ENCODE measurements at places on chromosomes 3 and 15.
A peak's percentile ranks its signal among the peaks of the same experiment; 100 is the strongest.

- no peak overlapping the region for H3K4me3 ChIP-seq
- peaks cover 2% of the 10 kb centered on the region for H3K4me1 ChIP-seq
- no peak overlapping the region for H3K27ac ChIP-seq
- H3K36me3 ChIP-seq = no peaks in the 10 kb centered on the region
- no peak for DNase-seq
Measured at GRCh38 chr15:69443032-69443611, 9.5 kb upstream of the RPLP1 start.

DNA sequence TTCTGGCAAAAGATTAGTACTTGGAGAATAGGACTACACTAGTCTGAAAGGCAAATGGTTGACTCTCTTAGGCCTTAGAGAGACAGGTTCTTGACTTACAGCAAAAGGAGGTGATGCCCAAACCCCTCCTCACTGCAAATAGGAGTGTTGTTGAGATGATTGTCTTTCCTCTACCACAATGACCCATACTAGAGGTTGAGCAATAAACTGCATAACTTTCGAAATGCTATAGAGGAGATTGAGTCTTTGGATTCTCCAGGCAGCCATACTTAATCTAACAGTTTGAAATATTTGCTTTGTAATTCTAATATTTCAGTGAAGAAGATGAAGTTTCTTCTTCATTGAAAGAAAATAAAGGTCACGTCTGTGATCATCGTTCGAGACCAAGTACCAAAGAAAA is 498.5 kb upstream of the GBE1 start:
- H3K36me3 ChIP-seq = no peaks in the 10 kb centered on the region
- H3K4me1 ChIP-seq = no peaks in the 10 kb centered on the region
- no peak overlapping the region for H3K27ac ChIP-seq
- no peaks in the 10 kb centered on the region for H3K27me3 ChIP-seq
- no peak overlapping the region for H3K4me3 ChIP-seq

GRCh38 chr15:61721418-61721817 is 338.8 kb downstream of the VPS13C start:
- no peak overlapping the region for H3K27ac ChIP-seq
- H3K4me3 ChIP-seq = no peak overlapping the region
- no peaks in the 10 kb centered on the region for H3K36me3 ChIP-seq
- no peaks in the 10 kb centered on the region for H3K27me3 ChIP-seq

GRCh38 chr3:103002425-103003176 is 567.8 kb downstream of the ZPLD1 start:
- no peak overlapping the region for H3K4me3 ChIP-seq
- DNase-seq = no peak
- no peaks in the 10 kb centered on the region for H3K27me3 ChIP-seq
- H3K27ac ChIP-seq = no peak overlapping the region
- no peaks in the 10 kb centered on the region for H3K36me3 ChIP-seq
- H3K4me1 ChIP-seq = no peaks in the 10 kb centered on the region

DNA sequence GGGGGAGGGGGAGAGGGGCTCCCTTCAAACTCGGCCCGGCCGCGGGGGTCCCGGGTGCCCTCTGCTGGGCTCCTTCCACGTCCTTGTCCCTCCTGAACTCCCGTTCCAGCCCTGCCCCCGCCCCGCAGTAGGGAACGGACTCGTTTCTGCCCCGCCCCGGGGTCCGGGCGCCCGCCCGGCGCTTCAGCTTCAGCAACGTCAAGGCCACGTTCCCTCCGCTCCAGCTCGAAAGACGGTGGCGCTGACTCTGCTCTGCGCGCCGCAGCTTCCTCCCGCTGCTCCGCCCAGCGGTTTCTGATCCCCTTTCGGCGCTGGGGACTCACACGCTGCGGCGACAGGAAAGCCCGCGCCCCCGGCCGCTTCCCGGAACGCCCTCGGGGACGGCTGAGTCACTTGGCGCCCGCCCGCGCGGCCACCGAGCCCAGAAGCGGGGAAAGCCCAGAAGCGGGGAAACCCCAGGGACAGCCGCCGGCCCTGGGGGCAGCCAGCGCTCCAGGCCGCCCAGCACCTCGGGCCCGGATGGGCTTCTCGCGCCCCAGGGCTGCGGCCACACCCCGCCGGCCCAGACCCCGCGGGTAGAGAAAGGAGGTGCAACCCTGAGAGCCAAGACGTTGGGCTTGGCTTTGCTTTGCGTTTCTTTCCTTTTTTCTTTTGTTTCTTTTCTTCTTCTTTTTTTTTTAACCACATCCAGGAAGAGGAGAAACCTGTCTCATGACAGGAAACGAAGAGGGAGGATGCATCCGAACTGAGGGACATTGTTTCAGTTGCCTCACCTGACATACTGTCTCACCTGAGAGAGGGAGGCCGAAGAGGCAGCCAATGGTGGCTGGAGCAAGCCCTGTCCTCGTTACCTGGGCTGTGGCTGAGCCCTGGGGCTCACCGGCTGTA is 28.9 kb downstream of the ARHGAP31 start:
- H3K36me3 ChIP-seq = no peaks in the 10 kb centered on the region
- peak overlapping the region; percentile 92 for H3K27ac ChIP-seq
- peak; percentile 78 for DNase-seq

Data from T-cell (primary cell).